Fibroblast of gingiva (primary cell): ENCODE measurements at places on chromosomes 2 and 18.
A peak's percentile ranks its signal among the peaks of the same experiment; 100 is the strongest.

GRCh38 chr2:240438810-240439697 lies 3.6 kb downstream of the GPC1 start:
- DNase-seq, result no peak

DNA sequence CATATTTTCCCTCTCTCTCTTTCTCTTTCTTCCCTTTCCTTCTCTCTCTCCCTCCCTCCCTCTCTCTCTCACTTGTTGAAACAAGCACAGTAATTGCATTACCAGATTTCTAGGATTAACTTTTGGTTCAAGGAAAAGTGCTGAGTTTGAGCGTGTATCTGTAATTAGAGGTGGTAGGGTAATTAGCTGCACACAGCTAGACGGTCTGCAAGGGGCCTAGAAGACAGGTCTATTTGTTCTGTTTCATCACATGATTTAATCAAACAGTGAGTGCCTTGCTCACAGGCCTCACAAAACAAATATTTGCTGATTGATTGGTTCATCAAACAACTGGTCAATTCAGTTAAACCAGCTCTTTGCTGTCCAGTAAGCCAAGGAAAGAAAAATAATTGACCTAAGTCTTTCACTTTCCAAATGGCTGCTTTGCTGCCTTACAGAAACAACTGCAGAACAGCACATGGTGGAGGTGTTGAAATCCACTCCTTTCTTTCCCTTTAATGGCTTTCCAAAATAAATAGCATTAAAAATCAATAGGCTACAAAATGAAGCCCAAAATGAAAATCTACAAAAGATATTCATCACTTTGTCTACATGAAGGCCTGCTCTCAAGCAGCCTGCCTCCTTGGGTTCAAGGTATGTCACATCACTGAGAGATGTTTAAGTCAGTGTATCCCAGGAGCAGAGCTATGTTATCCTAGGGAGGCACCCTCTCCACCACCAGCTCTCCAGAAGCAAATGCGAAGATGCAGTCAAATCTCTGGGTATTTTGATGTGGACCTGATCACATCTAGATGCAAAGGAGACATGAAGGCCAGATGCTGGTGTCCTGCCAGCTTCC lies 264.4 kb upstream of the SIX2 start:
- no peak for DNase-seq

GRCh38 chr18:40897884-40898283 lies 1057.2 kb upstream of the PIK3C3 start:
- DNase-seq, result no peak

- DNase-seq, result no peak
These were observed 19.3 kb downstream of the GALNT13 start for GRCh38 chr2:153891051-153891450.

DNA sequence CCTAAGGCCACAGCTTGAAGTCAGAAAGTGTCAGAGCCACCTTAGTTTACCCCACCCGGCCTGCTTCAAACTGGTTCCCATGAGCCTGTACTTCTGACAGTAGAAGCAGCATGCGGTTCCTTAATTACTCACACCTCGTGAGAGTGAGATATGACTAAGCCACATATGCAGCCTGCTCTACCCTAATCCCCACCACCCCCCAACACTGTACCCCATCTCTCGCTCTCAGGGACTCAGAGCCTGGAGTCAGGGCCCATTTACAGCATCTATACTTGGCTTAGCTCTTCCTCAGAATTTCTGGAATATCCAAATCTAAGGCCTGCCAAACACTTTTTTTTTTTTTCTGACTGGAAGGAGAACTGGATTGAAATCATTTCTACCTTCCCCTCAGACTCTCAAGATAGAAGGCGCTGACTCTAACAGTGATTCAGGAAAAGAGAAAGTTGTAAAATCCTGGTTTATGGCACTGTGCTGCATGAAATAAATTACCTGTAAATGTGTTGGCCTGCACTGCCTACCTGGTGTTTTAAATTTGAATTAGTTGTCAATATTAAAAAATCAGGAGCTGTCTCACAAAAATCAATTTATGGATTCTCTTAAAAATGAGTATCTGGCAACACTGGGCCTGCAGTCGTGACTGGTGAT lies 360.0 kb downstream of the RND3 start:
- DNase-seq, result no peak

DNA sequence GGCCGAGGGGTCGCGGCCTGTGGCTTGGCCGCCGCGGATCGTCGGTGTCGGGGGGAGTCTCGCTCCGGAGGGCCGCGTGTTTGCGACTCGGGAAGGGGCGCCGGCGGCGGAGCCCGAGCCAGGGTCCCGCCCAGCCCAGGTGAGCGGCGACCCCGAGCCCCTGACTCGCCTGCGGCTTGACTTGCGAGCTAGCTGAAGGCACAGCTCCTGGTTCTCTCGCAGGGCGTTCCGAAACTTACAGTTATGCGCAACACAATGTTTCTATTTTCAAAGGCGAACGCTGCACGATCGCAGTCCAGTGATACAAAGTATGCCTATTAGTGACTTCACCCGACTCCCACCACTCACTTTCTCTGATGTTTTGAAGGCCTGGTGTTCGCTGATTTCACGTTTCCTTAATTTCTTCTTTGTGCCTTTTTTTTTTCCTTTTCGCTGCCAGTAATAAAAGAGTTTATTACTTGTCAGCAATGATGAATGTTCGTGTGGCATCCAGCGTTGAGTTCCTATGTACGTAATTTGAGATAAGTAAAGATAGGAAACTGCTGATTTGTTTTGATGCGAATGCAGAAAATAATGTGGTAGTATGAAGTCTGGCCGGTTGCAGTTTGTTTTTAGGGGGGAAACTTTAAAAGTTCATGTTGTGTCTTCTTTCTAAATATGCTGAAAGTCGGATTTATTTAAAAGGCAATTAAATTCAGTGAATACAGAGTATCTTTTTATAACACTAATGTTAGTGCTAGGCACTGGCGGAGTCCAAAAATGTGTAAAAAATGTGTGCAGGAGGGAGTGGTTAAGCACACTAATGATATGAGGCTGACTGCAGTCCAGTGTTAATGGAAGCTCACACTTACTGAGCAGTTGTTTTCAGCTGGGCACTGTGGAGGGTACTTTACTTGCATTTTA lies 706 bp downstream of the UBXN2A start:
- DNase-seq, result peak; percentile 34

GRCh38 chr2:182132605-182133004 lies 147.0 kb downstream of the PPP1R1C start:
- DNase-seq, result peak; percentile 21

GRCh38 chr2:39867268-39867667 lies 88.2 kb upstream of the THUMPD2 start:
- DNase-seq, result no peak

DNA sequence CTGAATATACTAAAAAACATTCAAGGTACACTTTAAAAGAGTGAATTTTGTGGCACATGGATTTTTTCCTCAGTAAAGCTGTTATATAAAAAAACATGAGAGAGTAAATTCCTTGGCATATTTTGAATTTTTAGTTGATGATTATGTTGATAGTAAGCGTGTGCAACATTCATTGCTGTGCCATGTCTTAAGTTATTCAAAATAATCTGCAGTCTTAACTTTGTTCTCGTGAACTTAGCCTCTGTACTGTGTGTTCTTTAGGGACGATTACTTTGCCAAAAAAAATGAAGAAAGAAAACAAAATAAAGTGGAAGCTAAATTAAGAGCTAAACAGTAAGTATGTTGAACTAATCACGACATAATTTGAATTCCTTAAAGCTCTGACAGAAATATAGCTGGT lies 9.6 kb downstream of the SSB start:
- DNase-seq, result peak; percentile 90

- DNase-seq, result no peak
These were observed 688.9 kb upstream of the ID2 start for GRCh38 chr2:7992612-7993602.

DNA sequence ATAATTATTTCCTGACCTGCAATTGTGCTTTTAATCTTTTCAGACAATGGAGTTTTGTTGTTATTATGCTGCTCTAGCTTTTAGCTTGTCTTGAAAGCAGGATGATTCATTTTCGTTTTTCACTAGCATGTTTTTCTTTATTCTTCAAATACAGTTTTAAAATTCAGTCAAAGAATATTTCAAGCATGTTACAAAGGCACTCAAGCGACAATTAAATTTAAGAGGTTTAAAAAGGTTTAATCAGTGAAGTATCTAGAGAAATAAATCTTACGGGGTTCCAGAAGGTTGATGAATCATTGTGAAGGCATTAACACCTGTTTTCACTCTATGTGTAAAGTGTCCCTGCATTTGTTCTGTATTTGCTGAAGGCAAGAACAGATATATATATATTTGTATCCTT lies 390.7 kb upstream of the TMEFF2 start:
- DNase-seq, result no peak

- DNase-seq, result peak; percentile 27
These were observed 27.4 kb upstream of the CCNYL1 start for GRCh38 chr2:207683879-207684627.

DNA sequence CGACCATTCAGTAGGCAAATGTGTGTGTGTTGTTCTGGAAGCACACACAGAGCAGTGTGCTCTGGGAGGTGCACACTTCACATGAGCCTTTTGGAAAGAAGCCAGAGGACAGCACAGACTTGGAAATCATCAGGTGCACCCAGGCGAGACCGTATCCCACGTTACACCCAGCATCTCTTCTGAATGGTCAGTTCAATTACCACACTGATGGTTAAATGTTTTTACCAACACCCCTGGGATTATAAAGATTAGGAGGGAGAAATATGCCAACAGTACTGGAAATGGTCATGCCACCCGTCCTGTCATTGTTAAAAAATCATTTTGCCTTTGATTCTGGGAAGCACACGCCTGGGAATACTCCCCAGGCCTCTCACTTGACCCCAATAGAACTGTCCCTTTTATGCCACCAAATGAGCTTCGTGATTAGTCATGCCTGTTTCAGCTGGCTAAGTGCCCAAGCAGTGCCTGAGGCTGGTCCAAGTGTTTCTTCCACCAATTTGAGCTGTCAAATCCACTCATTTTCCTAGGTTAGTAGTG lies 183.7 kb downstream of the NRP2 start:
- DNase-seq, result no peak

DNA sequence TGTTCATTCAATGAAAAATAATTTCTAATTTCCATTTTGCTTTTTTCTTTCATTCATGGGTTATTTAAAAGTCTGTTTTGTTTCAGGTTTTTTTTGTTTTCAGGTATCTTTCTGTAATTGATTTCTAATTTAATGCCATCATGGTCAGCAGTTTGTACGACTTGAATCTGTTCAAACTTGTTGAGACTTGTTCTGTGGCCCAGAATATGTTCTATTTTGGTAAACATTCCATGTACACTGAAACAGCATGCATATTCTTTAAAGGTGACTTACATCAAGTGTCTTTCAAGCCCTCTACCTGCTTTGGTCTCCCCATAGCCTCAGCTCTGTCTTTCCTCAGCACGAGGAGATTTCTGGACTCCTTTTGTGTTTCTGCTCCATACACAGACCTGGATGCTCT lies 49.1 kb downstream of the CYP1B1 start:
- DNase-seq, result no peak

DNA sequence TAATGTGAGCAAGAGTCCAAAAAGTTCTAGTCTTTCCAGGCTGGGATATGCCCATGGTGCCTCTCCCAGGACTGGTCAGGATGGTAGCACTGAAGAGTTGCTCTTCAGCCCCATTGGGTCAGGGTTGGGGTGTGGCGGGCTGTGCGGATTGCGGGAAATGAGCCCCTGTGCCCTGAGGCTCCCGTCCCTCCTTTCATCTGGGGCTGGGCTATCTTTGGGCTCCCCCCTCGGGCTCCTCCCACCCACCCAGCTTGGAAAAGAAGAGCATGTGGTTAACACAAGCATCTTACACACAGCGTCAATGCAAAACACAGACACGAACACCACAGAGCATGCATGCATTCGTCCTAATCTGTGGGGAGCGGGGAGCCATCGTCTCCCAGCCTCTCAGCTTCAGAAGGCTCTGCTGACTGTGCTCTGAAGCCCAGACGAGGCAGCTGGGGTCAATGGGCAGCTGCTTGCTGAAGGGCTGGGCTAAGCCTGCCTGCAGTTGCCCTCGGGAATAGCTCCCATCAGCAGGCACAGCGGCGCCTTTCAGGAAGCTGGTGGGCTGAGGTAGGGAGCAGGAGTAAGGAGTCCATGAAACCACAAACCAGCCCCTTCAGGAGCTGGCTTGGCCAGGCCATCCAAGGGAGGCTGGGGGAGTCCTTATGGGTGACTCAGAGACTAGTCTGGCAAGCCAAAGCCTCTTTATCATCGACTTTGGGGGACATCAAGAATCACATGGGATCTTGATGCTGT lies 112.9 kb downstream of the CLIP4 start:
- no peak for DNase-seq

DNA sequence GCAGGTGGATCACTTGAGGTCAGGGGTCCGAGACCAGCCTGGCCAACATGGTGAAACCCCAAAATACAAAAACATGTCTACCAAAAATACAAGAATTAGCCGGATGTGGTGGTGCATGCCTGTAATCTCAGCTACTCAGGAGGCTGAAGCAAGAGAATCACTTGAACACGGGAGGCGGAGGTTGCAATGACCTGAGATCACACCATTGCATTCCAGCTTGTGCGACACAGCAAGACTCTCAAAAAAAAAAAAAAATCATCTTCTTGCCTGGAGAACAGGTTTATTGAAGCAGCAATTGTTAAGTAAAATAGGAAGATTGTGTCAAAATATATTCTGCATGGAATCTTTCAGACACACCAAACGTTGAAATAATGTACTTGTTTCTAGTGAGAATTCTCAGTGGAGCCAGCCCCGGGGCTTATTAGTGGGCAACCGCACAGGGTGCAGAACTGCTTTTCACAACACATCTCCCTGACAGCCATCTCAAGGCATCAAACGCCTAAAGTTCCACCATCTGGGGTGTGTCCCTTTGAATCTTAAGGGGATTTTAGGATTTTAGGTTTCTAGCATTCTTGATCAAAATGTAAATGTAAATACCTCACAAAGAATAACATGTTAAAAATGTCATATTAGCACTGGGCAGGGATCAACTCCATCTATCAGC lies 28.6 kb upstream of the PPP4R1 start:
- DNase-seq, result peak; percentile 29

DNA sequence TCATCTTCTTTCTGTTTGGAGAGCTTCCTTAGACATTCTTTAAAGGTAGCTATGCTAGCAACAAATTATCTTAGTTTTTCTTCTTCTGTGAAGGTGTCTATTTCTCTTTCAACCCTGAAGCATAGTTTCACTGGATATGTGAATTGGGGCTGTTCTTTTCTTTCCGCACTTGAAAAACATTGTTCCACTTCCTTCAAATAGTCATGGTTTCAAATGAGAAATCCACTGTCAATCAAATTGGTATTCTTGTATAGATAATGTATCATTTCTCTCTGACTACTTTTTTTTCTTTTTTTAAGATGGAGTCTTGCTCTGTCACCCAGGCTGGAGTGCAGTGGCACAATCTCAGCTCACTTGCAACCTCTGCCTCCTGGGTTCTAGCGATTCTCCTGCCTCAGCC lies 254.0 kb downstream of the ANAPC1 start:
- no peak for DNase-seq

DNA sequence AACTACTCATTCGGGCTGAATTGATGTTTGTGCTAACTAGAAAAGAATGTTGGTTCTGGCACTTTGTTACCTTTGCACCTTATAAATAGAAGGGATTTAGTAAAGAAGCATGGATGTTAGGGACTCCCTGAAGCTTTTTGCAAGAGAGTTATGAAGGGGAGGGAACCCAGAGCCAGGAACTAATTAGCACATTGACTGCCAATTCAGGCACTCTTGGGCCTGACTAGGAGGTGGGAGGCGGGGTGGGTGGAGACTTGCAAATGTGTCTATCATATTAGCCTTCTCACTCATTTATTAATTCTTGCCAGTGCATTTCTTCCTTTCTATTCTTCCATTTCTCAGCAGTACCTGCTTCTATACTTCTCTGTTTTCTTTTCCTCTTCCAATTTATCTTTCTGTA lies 1022.4 kb downstream of the TMEM182 start:
- no peak for DNase-seq

GRCh38 chr2:46246790-46247189 lies 50.4 kb upstream of the EPAS1 start:
- no peak for DNase-seq

GRCh38 chr18:34803877-34804400 lies 93.8 kb downstream of the DTNA start:
- DNase-seq, result no peak
